ENCODE measurements at places on chromosomes 5 and 9.
A peak's percentile ranks its signal among the peaks of the same experiment; 100 is the strongest.

- no peak for DNase-seq
Measured at GRCh38 chr5:157457391-157457790, 2.6 kb upstream of the NIPAL4 start.

DNA sequence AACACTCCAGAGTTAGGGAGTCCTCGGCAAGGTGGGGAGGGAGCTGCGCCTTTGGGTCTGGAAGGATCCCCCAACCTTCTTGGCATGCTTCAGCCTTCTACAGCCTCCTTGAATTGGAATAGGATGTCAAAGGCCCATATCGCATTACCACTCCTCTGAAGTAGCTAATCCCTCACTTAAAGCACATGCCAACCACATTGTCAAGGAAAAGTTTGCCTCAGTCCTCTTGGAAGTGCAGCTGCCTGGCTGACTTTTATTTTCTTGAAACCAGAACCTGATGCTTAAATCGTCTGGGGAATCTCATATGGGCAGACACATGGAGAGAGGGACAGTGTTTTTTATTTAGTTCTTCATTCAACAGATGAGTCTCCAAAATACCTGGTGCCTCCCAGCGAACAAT lies 14.5 kb downstream of the CXCL14 start:
- DNase-seq, result no peak

- DNase-seq, result no peak
Measured at GRCh38 chr5:24497591-24498157, 147.1 kb downstream of the CDH10 start.

- DNase-seq, result peak; percentile 27
Measured at GRCh38 chr5:155616779-155617392, 603.3 kb downstream of the KIF4B start.

DNA sequence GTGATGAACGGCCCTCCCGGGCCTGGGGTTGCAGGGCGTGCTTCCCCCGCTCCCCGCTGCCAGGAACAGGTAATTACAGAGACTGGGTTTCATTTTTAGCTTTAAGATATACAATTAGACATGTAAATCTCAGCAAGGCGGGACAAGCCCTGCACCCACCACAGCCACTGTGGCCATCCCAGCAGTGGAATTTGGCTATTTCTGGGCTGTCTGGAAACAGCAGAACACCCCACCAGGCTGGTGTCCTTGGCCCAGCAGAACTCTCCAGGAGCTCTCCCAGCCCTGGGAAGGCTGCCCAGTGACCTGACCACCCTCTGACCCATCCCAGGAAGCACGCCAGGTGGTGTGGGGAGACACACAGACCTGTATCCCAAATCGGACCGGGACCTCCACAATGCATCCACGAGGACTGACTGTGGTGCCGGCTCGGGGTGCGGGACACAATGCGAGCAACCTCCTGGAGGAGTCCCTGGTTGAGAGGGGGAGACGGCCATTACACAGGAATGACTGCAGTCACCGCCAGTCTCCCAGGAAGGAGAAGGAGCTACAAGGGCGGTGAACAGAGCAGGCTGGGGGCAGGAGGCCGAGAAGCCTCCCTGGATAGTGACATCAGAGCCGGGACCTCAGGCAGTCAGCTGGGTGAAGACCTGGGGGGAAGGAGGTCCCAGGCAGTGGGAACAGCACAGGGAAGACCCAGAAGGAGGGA lies 17.3 kb downstream of the EEIG1 start:
- DNase-seq, result no peak
